ENCODE measurements at places on chromosomes 2 and 18.
A peak's percentile ranks its signal among the peaks of the same experiment; 100 is the strongest.

GRCh38 chr18:79393635-79394533 is 1.8 kb upstream of the NFATC1 start:
- peak; percentile 96 for DNase-seq

DNA sequence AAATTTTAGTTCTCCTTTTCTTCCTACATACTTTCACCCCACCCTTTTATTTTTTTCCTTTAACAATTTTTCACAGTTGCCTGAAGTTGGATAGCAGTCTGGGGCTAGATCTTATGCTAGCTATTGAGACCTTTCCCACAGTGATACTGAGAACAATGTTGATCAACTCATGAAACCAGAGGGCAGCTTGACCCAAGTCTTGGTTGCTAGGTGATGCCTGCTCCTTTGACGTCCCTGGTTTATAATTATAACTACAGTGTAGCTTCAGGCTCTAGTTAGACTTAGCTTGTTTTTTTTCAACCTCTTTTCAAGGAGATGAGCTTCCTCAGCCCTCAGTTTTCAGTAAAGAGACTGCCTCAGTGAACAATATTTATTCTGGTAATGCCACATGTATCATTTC is 648.5 kb downstream of the IRS1 start:
- DNase-seq = no peak

DNA sequence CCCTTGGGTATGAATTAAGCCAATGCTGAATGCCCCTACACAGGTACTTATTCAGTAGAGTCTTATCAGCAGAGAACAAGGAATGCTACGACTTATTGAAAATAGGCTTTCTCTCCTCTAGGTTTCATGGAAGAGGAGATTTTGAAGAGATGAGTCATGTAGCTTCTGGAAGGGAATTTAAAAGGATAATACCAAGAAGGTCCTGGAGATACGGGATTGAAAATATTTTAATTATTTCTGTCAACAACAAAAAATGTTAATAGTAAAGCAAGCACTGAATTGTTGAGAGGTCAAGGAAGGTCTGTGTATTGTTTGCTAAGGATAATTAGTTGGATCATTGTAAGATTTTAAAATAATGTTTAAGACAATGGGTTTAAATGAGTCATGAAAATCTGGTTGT is 293.0 kb upstream of the SPHKAP start:
- DNase-seq = no peak

GRCh38 chr2:120632796-120633646 is 102.6 kb upstream of the GLI2 start:
- DNase-seq = peak; percentile 74

DNA sequence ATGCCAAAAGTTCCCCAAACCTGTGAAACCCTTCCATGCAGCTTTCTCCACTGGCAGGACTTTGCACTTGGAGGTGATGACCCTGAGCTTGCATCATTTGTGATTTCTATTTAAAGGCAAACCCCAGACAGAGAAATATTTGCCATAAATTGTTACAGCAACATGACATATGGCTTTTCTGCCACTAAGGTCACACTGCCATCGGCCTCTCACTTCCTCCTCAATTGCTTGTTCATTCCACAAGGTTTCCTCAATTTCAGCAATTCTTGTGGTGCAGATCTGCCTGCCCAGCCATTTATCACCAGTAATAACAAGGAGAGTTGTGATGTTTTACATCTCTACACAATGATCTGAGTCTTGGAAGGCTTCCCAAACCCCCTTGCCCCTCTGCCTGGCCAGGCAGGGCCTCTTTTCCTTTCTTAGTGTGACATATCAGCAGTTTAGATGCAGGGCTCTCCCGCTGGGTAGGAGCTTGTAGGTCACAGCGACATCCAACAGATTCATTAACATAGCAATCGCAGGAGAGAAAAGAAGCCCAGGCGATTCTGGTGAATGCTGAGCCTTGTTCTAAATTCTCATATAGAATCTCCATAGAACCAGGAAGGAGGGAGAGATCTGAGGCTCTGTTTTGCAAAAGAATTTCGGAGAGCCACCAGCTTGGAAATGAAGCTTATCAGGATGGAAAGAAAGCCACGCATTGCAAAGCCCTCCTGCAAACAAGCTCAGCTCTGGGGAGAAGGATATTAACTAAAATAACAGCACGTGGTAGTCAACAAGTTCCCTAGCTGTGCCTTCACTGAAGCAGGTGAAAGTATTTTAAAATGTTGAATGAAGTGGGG is 46.7 kb upstream of the ITGA6 start:
- peak; percentile 35 for DNase-seq

DNA sequence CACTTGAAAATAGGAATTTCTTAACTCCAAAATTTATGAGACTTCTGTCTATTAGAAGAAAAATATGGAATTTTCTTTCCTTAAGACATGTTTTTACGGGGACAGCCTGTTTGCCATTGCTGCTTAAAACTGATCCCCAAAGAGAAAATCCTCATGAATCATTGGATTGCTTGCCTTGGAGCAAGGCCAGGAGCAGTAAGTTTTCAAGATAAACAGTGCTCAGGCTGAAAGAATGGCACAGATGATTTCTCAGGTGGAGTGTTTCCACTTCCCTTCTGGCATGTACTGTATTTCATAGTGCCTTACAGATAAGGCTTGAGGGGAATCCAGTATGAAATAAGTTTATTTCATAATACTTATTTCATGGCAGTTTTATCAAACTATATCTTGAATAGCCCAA is 74.3 kb upstream of the MMADHC start:
- DNase-seq = peak; percentile 31

GRCh38 chr2:205680903-205681302 is 1.4 kb upstream of the NRP2 start:
- peak; percentile 46 for DNase-seq

DNA sequence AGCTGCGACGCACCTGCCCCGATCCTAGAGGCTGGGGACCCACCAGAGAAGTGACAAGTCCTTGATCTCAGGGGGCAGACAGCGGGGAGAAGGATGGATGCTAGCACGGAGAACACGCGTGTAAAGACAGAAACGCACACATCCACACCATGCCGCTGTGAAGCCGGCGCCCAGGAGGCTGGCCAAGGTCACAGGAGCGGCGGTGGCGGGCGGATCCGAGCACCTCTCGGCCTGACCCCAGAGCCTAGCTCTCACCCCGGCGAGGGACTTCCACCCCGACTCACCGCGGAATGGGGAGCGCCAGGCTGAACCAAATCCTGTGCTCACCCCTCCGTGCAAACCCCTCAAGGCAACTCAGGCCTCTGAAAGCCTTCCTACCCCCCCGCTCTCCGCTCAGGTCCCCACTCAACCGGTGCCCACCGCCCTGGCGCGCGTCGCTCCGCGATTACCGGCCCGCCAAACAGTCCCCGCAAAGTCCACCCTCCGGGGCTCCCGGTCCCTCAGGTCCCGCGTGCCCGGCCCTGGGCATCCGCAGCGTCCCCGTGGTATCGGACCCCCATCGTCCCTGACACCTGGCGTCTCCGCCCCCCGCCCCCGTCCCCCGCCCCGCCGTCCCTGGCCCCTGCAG is 460 bp upstream of the LRRFIP1 start:
- peak; percentile 42 for DNase-seq

Measured in lung (tissue), 17 donors.